Hematopoietic multipotent progenitor cell treated with erythropoietin and hydrocortisone succinate and interleukin-3 and kit ligand, for 6 days (in vitro differentiated cells): ENCODE measurements at places on chromosomes 7 and 10.

GRCh38 chr10:79103129-79103528 lies 34.4 kb downstream of the ZMIZ1 start:
- DNase-seq = no peak

- peak; percentile 92 for DNase-seq
These were observed 26.5 kb downstream of the LMTK2 start for GRCh38 chr7:98133181-98133580.

DNA sequence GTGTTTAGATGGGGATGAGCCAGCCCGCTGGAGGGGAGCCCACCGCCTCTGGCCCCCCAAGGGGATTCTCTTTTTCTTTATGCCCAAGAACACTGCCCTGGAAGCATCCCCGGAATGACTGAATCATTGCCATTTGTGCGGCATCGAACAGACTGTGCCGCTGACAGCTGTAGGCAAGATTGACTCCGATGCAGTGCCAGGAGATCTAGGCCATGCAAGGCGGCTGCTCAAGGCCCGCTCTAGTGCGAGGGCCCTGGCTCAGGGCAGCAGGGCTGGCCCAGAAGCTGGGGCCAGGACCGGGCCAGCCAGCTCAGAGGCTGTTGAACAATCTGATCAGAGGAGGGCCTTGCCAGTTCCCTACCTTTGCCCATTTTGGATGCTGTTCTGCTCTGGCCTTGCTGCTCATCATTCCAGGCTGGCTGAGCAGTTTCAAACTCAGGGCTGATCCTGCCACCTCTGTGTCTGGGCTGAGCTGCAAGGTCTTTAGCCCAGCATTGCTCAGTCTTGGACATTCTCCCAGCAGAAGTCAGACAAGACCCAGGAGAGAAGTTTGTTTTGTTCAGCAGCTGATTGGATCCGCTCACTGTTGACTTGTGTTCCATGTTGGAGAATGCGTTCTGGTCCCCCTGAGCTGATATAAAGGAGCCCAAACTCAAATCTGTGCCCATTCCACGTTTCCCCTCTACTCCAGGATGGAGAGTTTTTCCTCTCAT lies 485.3 kb upstream of the GALNT17 start:
- no peak for DNase-seq

GRCh38 chr10:92222603-92223262 lies 68.1 kb downstream of the CPEB3 start:
- DNase-seq = no peak

DNA sequence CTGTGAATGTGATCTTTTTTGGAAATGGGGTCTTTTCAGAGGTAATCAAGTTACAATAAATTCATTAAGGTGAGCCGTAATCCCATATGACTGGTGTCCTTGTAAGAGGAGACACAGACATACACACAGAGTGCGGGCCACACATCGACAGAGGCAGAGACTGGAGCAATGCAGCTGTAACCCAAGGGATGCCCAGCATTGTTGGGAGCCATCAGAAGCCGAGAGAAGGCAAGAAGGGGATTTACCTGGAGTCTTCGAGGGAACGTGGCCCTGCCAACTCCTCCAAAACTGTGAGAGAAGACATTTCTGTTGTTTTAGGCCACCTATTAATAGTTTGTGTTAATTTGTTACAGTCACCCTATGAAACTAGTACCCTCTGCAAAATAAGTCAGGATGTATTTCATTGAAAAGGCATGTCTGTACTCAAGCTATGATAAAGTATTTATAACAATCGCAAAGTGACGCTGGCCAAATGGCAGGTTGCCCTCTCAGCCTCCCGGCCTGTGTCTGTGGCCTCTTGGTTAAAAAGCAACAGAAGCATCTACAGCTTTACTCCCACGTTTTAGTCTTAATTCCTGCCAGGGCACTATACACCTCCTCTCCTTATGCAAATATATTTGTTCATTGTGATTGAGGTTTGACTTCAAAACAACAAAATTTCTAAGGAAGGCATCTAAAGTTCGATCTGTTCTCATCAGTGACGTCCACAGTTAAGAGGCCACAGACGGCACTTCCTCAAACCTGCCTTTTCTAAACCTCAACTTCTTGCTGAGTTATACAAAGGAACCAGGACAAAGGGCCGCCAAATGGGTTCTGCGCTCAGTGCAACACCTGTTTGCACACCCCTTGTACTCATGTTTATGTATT lies 46.8 kb downstream of the HIPK2 start:
- DNase-seq = peak; percentile 67

- no peak for DNase-seq
These were observed 691 bp upstream of the PPA1 start for GRCh38 chr10:70233939-70234300.

- DNase-seq = no peak
These were observed 531.7 kb downstream of the DNAJB9 start for GRCh38 chr7:109101332-109101731.

DNA sequence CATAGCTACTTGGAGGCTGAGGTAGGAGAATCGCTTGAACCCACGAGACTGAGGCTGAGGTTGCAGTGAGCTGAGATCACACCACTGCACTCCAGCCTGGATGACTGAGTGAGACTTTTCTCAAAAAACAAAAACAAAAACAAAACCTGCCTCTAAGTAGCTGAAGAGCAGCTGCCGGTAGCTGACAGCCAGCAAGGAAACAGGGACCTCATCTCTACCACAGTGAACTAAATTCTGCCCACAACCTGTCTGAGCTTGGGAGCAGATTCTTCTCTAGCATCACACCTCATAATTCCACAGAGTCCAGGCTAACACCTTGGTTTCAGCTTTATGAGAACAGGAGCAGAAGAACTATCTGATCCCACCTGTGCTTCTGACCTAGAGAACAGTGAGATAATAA lies 246.2 kb downstream of the KCND2 start:
- DNase-seq = no peak

- no peak for DNase-seq
These were observed 82.9 kb upstream of the PDLIM1 start for GRCh38 chr10:95373660-95374059.

DNA sequence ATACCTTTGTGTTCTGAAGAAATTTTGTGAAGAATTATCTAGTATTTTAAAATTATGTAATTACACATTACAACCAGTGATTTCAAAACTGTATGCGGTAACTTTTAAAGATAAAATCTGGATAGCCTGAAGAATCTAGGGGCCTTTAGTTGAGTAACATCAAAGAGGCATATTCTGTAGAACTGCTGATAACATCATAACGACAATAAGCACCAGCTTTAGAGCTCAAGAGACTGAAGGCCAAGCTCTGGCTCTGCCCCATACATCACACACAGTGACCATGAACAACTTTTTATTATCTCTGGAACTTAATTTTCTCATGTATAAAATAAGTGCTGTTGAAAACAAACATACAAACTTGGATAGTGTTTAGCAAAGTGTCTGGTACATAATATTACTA lies 121.1 kb upstream of the RHOBTB1 start:
- DNase-seq = peak; percentile 71

DNA sequence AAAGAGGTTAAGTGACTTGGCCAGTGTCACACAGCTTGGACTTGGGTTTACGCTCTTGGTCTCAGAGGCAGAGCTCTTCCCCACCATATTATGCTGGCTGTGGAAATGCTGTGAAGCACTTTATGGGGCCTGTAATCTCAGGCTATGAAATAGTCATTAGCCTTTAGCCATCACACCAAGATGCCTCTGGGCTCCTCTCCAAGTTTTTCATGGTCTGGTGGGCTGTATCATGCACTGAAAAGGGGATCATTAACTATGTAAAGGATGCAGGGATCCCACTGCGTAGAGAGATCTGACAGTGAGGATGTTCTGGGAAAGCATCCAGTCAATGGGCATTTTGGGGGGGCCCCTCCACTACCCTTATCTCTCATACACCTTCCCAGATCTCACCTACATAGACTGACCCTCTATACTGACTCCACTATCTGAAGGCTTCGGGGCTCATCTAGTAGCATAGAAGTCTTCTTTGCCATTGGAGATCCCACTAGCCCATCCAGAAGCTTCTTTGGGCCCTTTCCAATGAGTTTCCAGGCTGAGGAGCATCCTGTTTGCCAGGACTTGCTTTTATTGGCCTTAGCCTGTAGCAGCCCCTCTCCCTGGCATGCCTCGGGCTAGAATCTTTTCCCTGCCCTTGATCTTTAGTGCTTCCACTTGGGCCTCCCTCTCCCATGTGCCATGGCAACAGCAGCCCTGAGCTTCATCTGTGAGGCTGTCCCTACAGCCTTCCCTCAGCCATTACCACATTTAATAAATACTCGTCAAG lies 19.6 kb downstream of the FRMPD2 start:
- no peak for DNase-seq

- DNase-seq = peak; percentile 9
These were observed 8.5 kb downstream of the OR2A7 start for GRCh38 chr7:144256112-144256511.

- DNase-seq = no peak
These were observed 160.2 kb downstream of the CRPPA start for GRCh38 chr7:16261100-16261499.

GRCh38 chr10:112426111-112426510 lies 20.6 kb downstream of the ZDHHC6 start:
- DNase-seq = no peak

DNA sequence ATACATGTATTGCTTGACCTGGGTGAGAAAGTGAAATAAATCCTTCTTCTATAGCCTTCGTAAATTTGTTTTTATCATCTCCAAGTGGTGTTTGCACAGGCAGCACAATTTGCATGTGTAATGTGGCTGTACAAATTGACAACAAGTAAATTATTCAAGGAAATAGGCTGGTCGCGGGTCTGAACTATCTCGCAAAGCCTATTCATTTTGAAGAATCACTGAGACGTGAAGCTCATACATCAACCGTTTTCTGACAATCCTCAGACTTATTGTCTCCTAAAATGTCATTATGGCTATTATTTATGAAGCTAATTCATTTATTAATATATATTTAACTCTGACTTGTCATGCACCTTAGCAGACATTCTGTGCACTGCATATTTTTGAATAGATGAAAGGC lies 16.2 kb upstream of the FAM204A start:
- DNase-seq = no peak

DNA sequence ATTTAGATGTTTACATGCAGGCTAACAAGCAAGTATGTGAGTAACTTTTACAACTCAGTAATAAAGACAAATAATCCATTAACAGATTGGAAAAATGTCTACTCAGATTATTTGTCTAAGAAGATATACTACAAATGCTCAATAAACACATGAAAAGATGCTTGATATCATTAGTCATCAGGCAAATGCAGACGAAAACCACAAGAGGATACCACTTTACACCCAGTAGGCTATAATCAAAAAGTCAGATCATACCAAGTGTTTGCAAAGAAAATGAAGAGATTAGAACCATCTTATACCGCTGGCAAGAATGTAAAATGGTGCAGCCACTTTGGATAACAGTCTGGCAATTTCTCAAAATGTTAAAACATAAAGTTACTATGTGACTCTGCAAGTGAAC lies 84.1 kb downstream of the MALSU1 start:
- peak; percentile 34 for DNase-seq

DNA sequence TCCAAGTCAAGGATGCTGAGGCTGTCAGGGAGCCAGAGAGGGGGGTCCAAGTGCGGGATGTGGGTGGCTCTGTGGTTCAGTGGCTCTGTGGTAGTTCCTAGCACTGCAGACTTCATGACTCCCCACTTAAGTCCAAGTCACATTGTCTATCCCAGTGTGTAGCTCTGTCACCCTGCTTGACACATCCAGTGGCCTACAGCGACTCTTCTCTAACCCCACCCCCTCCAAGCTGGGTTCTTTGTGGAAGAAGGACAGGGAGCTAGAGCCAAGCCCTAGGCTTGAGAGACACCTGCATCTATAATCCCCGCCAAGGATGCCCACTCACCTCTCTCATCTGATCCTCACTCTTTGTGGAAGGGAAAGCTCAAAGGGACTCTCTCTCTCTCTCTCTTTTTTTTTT lies 57.6 kb downstream of the ADCYAP1R1 start:
- DNase-seq = no peak

DNA sequence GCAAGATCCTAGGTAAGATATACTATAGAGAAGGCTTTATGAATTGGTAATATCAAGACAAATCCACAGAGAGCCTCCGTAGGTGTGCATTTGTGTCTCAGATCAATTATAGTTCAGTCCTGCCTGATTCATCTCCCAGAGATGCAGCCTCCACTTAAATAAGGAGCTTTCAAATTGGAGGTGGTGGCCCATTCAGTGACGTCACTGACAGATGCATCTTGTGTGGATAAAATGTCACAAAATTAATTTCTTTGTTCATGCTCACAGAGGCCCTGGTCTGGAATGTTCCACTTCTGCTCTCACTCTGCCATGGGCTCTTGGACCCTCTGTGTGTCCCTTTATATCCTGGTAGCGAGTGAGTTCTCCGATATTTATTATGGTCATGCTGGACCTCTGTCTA lies 157.1 kb upstream of the PRSS58 start:
- DNase-seq = no peak

DNA sequence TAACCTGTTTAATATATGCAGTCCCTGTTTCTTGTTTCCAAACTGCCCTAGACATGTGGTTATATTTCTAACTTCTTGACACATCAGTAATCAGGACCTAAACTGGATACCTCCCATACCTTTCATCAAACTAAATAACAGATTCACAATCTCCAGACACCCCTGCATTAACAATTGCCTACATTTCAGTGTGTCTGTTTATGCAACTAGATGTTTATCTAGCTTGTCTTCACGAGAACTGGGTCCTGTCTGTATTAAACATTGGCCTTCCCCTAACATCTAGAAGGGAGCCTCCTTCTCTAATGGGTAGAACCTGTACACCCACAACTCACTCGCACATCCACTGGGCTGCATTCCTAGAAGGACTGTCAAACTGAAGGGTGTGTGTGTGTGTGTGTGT lies 683.7 kb upstream of the FZD8 start:
- DNase-seq = no peak

- DNase-seq = no peak
These were observed 36.1 kb downstream of the DCLRE1C start for GRCh38 chr10:14917827-14918226.

GRCh38 chr7:155062411-155062810 lies 7.7 kb upstream of the HTR5A start:
- DNase-seq = no peak

GRCh38 chr7:136728945-136729344 lies 139.5 kb upstream of the CHRM2 start:
- DNase-seq = no peak
